ENCODE measurements at places on chromosomes 2 and 18.

DNA sequence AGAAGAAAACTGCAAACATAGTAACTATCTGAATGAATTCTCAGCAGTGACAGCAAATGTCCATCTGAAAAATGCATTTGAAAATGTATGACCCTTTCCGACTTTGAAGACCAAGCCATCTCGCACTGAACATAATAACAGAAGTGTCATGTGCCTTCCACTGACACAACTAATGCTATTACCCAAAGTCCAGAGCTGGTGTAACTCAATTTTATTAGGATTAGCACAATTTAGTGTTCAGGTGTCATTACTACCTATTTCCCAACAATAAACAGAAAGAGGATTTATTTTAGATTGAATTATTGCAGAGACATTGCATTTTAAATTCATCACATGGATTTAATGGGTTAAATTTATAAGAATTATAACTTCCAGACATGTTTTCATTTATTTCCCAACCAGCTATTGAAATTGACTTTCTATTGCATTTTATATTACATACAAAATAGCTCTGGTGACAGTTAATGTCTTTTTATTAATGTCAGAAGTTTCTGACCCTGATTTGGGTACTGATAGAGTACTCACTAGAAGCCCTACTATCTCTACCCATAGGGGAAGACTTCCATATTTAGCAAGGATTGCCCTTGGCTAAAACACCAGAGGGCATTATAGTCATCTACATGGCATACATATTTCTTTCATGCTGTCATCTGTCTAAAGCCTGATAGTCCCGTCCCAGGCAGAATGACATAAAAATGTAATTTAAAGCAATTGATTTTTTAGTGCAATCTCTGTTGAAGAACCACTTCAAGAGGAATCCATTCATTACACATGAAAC is 7.0 kb upstream of the STK39 start:
- no peak for DNase-seq

DNA sequence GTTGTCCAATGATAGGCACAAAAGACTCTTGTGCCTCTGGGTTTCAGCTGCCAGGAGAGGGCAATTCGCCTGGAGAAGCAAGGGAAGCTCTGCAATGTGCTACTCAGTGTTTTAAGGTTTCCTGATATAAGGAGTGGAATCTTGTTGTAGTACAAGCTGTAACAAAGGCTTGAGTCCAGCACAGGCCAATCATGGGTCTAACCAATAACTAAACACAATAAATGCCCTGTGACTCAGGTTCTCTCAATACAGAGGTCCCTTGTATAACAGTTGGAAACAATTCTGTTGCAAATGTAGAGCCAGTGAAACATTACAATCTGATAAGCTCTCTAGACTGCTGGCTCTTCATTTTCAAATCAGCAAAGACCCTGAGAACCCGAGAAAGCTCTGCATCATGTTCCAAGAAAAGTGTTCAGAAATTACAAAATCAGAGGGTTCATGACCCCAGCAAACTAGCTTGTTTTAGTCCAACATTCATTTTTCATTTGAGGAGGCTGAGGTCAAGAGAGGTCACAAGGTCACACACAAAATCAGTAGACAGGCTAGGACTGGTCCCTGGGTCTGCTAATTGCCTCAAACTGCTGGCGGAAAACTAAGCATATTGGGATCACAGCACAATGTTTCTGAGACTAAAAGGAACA is 59.0 kb upstream of the DNMT3A start:
- no peak for DNase-seq

- no peak for DNase-seq
Measured at GRCh38 chr2:105166688-105167087, 74.9 kb upstream of the GPR45 start.

GRCh38 chr2:15939556-15939853 is 845 bp upstream of the MYCN start:
- DNase-seq, result no peak

- no peak for DNase-seq
Measured at GRCh38 chr2:36857713-36858112, 108.6 kb downstream of the STRN start.

GRCh38 chr2:159557437-159558034 is 58.8 kb downstream of the BAZ2B start:
- DNase-seq, result no peak

GRCh38 chr18:45951016-45951714 is 16.0 kb downstream of the EPG5 start:
- DNase-seq, result no peak

DNA sequence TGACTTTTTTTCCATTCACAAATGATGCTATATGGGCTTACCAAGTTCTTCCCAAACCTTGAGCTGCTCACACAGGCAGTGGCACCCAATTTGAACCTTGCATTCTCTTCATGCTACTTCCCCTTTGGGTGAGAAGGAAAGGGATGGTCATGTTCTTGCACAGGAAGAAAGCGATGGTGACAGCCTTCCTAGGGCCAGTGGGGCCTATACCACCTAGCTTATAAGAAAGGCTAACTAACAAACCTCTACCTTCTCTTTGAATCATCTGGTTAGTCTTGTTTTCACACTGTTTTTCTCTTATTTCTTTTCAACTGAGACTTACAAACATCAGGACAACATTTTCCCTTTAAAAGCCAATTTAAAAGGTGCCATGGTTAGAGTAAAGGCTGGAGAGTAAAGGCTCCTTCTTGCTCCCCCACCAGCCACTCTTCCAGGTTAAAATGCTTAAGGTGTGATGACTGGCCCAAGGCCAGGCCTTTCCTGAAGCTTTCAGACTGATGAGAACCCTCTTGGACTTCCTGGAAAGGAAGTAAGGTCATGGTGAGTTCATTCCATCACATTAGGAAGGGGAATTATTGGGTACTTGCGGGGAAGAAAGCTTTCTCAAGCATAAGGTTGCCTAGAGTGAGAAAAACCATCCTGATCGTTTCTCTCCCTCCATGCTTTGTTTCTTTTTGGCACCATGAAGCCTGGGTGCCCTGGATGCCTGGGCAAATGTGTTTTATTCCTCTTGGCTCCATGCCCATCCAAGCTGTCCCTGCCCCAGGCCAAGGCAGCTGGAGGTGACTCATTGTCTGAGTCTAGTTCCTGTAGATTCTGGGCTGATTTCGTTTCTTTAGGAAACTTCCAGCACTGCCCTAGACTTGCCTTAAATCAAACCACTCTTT is 41.4 kb upstream of the ITGB6 start:
- no peak for DNase-seq

DNA sequence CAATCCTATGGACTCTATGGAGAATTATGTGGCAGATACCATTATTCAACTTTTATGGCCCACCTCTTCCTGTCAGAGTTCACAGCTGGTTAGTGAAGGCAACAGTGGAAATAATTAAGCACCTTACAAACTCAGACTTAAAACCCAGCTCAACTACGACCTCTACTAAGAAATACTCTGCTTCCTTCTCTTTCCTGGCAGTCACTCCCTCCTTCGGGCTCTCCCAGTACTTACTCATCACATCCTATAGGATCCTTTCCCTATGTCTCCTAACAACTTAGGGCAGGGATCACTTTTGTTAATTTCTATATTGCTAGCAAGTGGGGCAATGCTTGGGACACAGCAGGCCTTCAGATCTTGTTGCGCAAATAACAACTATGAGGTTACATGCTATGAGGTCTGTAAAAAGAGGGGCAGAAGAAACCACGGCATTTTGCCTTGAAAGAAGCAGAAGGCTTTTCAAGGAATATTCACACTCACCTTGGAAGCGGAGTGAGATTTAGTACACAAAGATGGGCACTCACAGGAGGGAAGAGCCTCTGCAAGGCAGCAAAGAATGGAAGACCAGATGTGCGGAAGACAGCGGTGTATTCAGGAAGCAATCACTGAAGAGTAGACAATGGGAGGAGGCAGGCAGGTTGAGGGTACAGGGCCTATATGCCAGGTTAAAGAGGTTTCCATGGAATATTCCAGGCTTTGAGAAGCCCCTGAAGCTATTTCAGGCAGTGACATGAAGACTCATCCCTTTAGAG is 2.1 kb downstream of the STK39 start:
- DNase-seq, result no peak

DNA sequence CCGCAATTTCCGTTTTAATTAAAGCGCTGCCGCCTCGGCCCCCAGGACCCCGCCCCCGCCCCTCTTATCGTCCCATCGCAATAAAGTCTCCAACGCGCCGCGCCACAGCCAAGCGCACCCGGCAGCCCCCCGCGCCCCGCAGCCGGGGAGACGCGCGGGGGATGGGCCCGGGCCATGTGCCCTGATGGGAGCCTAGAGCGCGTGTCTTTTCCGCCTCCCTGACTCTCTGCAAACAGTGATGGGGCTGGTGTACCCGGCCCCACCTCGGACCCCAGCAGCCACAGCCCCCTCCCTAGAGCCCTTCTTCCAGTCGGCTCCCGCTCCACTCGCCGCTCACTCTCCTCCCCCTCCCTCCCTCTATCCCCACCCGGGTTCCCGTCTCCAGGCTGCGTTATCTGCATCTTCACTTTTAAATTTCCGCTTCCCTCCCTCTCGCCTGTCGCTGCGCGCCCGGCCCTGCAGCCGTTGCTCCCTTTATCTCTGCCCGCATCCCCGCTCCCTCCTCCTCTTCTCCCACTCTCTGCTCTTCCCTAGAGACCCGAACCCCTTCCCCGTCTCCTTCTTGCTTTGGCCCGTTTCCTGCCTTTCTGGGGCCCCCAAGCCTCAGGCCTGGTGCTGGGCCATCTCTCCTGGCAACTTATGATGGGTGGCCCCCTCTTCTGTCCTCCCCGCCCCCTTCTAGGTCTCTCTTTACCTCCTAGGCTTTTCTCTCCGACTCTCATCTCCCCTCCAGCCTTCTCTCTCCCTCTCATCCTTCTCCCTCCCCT is 524 bp upstream of the FEV start:
- no peak for DNase-seq

DNA sequence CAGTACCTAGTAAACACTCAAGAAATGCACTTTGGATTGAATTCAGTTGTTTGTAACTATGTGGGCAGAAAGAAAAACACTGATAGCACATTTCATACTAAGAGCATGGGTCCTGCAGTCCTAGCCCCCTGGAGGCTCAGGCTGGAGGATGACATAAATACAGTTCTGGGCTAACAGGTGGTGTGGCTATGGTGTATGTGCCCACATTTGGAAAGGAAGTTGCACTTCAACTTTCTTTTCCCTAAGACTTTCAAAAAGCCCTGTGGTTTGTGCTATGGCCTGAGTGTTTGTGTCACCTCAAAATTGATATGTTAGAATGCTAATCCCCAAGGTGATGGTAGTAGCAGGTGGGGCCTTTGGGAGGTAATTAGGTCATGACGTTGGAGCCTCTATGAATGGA is 218.2 kb downstream of the CDCA7 start:
- no peak for DNase-seq

GRCh38 chr2:128373451-128374000 is 54.9 kb upstream of the HS6ST1 start:
- DNase-seq, result no peak

GRCh38 chr2:177758591-177759371 is 313.8 kb downstream of the PDE11A start:
- DNase-seq, result no peak

- DNase-seq, result no peak
Measured at GRCh38 chr2:223725494-223725893, 111.9 kb downstream of the AP1S3 start.

DNA sequence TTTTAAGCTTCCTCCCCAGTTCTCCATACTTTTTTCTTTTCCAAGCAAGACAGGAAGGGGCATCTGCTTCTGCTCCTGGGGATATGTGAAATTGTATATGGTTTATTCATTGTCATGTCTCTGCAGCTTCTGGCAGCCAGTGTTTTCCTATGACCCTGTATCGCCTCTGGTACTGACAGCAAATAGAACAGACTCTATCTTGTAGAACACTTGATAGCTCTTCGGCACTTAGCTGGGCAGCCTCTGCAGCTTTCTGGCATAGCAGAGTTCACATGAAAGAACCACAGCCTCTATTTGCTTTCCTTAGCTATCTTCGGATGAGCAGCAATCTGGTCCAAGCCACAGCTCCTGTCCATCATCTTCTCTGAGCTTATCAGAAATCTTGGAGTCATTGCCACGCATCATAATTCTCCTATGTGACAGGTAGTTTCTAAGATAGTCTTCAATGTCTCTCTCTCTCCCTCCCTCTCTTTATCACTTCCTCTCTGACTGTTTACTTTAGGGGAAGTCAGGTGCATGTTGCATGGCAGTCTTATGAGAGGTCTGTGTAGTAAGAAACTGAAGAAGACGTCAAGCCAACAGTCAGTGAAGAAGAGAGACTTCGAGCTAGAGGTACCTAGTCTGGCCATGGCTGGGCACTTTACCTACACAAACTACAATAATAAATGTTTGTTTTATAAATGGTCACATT is 627.7 kb upstream of the CDH2 start:
- DNase-seq, result no peak

- no peak for DNase-seq
Measured at GRCh38 chr18:54109131-54109683, 115.3 kb downstream of the MBD2 start.

GRCh38 chr2:39120521-39120770 is 405 bp downstream of the SOS1 start:
- no peak for DNase-seq

GRCh38 chr18:24065906-24066305 is 51.4 kb downstream of the TTC39C start:
- DNase-seq, result no peak

All from T-helper 1 cell (primary cell).